Stimulated activated CD8-positive, alpha-beta memory T cell treated with anti-CD3 and anti-CD28 coated beads, Interleukin-4, amount 100 ng/mL, for 4 hours (primary cell): ENCODE measurements at places on chromosomes 4 and X.

- no peak for DNase-seq
Measured at GRCh38 chr4:161799710-161800109, 364.1 kb downstream of the FSTL5 start.

- DNase-seq: no peak
Measured at GRCh38 chr4:58940167-58940566, 1830.0 kb upstream of the IGFBP7 start.

- DNase-seq: no peak
Measured at GRCh38 chrX:138897621-138898492, 186.3 kb upstream of the FGF13 start.

- DNase-seq: no peak
Measured at GRCh38 chrX:12767856-12768255, 23.4 kb upstream of the PRPS2 start.

- DNase-seq: no peak
Measured at GRCh38 chr4:38172078-38172477, 211.9 kb downstream of the PTTG2 start.

GRCh38 chr4:185774131-185774653 is 37.8 kb downstream of the SORBS2 start:
- DNase-seq: no peak
